LHCN-M2 (cell line): ENCODE measurements at places on chromosomes 1 and 21.

- no peak for DNase-seq
Measured at GRCh38 chr1:89548122-89548857, 23.7 kb downstream of the LRRC8B start.

DNA sequence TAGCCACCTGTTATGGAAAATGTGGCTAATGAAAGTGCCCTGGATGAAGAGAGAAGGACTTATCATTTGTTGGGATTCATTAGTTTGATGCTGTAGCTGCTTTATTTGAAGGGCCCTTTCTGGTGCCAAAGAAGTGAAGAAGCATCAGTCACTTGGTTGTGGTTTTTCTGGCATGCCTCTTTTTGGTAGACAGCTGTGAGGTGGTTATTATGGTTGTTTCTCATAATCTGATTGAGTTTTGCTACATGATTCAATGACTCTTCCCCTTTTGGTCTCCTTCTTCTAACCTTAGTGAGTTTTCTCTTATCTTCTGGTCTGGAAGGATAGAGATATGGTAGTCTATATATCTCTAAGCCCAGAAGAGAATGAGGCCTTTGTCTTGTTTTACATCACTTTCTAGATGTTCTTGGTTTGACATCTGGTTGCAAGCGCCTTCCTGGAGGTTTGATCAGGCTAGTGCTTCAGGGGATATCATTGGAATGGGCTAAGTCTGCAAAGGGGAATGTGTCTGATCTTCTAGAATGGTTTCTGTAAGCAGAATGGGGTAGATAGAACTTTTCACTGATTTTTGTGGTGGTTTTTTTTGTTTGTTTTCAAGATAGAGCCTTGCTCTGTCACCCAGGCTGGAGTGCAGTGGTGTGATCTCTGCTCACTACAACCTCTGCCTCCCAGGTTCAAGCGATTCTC is 26.0 kb downstream of the ARID1A start:
- peak; percentile 65 for DNase-seq

- no peak for DNase-seq
Measured at GRCh38 chr1:54931275-54931840, 44.4 kb upstream of the DHCR24 start.

DNA sequence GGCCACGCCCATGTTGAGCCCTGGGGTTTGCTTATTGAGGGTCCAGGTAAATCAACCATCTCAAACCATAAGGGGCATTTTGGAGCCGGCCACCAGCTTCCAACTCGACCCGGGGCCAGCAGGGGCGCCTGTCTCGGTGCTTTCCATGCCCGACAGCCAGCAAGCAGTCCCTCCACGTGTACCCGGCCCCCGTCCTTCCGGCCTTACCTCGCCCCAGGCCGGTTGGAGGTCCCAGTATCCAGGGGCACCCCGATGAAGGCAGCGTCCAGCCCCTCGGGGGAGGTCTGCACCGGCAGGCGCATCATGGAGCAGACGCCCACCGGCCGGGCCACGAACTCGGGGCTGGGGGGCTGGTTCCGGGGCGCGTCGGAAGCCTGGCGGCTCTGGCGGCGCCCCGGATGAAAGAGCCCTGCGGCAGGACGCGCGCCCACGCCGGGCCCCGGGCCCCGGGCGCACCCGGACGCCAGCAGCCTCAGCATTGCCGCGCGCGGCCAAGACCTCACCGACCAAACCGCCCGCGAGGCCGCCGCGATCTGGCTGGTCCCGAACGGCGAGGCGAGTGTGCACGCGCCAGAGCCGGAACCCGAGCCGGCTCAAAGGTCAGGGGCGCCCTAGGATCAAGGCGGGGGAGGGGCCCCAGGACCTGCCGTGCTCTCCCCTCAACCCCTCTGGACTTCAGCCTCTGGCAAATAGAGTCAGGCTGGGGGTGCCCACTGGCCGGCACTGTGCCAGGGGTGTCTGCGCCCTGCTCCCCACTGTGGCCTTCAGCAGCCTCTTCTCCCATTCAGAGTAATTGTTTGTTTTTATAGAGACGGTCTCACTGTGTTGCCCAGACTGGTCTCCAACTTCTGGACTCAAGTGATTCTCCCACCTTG is at the start of gene AGMAT:
TSS of gene AGMAT (minus strand) at position 563 of the 875 bp plus-strand sequence. CDS start at position 479, 84 bp downstream.
- DNase-seq: no peak

- peak; percentile 97 for DNase-seq
Measured at GRCh38 chr1:79323239-79324025, 316.9 kb upstream of the ADGRL4 start.

- DNase-seq: no peak
Measured at GRCh38 chr1:14844356-14844755, 245.9 kb downstream of the KAZN start.

GRCh38 chr1:221672239-221672645 is 69.6 kb downstream of the DUSP10 start:
- peak; percentile 92 for DNase-seq

GRCh38 chr1:176954242-176954641 is 210.3 kb downstream of the ASTN1 start:
- DNase-seq: no peak

GRCh38 chr1:112262316-112262715 is 133.7 kb upstream of the CTTNBP2NL start:
- DNase-seq: peak; percentile 13
